ENCODE measurements at places on chromosomes 5 and 9. TPM values are rescaled to one million over a fixed set of nuclear protein-coding genes. Genes with fewer than 3 reads are reported as not detected.

DNA sequence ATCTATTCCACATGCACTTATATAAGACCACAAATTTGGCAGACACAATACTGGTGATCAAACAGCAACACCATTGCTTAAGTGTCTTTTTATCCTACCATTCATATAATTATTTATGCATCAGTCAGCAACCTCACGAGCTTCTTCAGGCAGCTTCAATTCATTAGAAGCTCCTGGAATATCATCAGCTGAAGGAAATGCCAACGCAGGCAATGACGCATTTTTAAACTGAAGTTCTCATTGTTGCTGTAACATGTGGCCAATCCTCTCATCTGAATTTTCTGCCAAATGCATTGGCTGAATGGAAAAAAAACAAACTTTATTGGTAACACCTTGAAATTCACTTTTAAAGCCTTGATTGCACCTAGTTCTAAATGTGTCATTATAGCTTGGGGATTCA lies 376.4 kb upstream of the RGMB start:
- DNase-seq: no peak

DNA sequence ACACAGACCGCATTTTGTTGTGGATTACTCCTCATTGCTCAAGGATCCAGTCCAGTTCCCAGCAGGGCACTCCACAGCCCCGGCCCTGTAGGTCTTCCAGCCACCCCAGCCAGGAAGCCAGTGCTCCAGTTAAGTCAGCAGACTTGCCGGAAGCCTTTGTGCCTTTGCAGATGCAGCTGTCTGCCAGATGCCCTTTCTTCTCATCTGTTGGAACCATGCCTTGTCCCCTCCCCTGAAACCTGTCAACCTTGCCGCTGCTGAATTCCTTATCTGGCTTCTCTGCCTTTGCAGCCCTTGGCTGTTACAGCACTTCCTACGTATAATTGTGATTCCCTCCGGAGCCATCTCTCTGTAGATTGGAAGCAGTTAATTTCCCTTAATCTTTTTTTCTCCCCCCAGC lies 28.4 kb downstream of the PSAT1 start:
- no peak for DNase-seq

DNA sequence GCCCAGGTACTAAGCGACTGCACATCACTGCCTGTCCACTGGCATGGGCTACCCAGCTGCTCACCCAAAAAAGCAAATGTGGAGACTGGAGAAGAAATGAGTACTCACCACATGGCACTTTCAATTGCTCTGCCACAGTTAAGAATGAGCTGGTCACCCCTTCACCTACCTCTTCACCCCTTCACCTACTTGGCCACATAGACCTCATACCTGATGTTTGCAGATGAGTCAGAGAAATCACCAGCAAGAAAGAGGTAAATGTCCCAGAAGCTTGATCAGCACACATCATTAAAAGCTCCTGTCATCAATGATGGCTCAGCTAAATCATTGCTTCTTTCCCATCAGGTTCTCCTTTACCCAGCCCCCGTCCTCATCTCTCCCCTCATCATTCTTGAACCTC lies 7.6 kb upstream of the PRUNE2 start:
- DNase-seq: no peak

GRCh38 chr5:142405814-142406395 lies 81.1 kb upstream of the SPRY4 start:
- no peak for DNase-seq

NFIL3 gene
- 25.9 TPM for total RNA-seq

GRCh38 chr5:61919920-61920319 lies 386.1 kb upstream of the KIF2A start:
- no peak for DNase-seq

All from spleen (tissue), 13 donors.